ENCODE measurements at places on chromosomes 2 and 18.

- no peak for DNase-seq
Measured at GRCh38 chr2:106350980-106351379, 117.2 kb downstream of the RGPD3 start.

DNA sequence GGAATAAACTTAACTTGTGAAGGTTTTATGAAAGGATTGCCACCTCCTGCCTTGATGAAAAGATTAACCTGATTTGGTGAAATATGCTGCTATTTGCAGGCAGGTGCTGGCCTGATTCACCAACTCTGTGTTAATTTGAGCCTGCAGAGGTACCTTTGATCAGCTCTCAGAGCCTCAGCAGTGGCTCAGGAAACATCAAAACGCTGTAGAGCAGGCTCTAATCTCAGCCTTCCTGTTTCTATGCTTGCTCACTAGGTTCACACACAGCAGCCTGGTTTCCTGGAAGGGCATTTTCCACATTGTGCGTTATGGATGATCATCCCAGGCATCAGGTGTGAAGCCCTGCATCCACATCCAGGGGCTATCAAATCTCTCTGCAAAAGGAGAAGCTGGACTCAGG is 16.9 kb downstream of the TGIF1 start:
- DNase-seq: no peak

DNA sequence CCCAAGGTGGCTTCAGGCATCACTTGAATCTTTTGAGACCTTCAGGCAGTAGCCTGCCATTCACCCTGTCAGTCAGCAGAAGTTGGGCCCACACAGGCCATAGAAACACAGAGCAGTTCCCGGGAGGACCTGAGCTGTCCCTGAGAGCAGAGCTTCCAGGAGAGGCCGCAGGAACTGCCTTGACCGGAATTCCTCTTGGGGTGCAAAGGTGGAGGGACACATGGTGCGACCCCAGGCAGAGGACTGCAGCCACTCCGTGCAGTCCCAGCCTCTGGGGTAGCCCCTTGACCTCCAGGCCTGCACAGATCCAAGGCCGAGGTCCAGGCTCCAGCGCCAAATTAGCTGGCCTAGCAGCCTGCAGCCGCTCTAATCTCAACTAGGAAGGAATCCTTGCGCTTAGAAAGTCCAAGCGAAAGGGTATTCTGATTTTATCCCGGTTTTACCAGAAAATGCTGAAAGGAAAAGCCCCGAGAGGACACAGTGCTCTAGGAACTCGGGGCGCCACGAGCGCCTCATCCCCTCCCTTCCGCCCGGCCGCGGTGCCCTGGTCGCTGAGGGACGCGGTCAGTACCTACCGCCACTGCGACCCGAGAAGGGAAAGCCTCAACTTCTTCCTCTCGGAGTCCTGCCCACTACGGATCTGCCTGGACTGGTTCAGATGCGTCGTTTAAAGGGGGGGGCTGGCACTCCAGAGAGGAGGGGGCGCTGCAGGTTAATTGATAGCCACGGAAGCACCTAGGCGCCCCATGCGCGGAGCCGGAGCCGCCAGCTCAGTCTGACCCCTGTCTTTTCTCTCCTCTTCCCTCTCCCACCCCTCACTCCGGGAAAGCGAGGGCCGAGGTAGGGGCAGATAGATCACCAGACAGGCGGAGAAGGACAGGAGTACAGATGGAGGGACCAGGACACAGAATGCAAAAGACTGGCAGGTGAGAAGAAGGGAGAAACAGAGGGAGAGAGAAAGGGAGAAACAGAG is 5.4 kb downstream of the SIX2 start:
- no peak for DNase-seq

- DNase-seq: no peak
Measured at GRCh38 chr2:238988105-238988504, 140.2 kb downstream of the TWIST2 start.

- peak; percentile 62 for DNase-seq
Measured at GRCh38 chr2:128396500-128396891, 77.8 kb upstream of the HS6ST1 start.

DNA sequence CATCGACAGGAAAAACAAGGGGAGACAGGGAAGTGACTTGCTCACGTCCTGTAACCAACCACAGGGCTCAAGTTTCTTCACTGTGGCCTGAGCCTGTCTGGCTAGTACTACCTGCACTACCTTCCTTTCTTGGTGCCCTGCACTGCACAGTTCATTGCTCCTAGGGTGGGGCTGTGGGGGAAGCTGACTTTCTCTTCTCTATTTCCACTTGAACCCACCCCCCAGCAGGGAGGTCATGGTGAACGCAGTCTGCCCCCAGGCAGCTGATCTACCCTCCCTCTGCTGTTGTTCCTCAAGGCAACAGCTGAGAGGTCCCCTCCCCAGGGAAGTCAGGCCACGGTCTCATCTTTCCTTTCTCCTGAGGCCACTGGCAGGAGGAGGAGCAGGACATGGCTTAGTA is 532.1 kb downstream of the SOX11 start:
- no peak for DNase-seq

GRCh38 chr2:182043861-182044260 is 58.2 kb downstream of the PPP1R1C start:
- DNase-seq: no peak

DNA sequence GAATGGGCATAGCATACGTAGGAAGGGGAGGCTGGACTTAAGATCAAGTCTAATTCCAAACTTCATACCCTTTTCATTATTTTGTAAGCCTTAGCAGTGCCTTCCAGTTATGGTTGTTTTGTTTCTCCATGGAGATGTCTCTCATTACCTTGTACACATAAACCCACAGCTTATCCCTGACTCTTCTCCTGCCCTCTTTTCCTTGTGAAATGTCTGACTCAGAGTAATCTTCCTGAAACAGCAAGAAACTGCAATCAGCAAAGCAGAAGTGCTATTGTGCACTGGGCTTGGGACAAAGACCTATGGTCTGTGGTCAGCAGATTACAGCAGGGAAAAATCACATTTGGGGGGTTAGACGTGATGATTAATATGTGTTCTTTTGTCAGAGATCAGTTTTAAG is 176.7 kb downstream of the IKZF2 start:
- no peak for DNase-seq

- no peak for DNase-seq
Measured at GRCh38 chr2:110993557-110994231, 127.0 kb upstream of the BCL2L11 start.

- no peak for DNase-seq
Measured at GRCh38 chr2:211709389-211709788, 829.2 kb downstream of the ERBB4 start.

DNA sequence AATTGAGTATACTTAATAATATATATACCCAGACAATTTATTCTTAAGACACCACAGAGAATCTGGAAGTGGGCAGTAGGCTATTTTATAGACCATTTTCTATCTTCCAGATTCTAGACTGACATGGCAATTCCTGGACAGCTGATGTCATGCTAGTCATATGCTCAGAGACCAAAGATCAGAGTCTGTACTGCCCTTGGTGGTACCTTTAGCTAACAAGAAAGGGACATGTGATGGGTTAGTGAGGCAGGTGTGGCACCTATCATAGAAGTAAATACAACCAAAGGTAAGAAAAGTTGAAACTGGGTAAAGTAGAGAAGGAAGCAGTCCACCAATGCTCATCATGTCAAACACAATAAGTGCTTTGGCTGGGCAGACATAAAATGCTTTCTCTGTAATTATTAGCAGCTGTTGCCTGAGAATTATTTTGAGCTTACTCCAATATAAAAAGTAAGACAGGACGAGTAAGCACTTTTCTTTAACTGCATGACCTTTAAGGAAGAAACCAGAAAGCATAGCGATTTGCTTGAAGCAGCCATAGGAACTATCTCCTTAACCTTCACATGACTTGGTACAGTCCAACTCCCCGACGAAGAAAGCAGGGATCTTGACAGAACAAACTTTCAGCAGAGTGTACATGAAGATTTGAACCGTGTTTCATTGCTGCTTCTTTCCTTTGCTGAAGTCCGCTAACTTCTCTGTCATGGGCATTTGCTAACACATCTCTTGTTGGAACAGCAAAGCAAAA is 47.1 kb downstream of the SLC40A1 start:
- DNase-seq: no peak

GRCh38 chr2:220787251-220787650 is 784.9 kb downstream of the EPHA4 start:
- DNase-seq: no peak

- DNase-seq: no peak
Measured at GRCh38 chr2:181465676-181466375, 8.6 kb downstream of the ITGA4 start.

DNA sequence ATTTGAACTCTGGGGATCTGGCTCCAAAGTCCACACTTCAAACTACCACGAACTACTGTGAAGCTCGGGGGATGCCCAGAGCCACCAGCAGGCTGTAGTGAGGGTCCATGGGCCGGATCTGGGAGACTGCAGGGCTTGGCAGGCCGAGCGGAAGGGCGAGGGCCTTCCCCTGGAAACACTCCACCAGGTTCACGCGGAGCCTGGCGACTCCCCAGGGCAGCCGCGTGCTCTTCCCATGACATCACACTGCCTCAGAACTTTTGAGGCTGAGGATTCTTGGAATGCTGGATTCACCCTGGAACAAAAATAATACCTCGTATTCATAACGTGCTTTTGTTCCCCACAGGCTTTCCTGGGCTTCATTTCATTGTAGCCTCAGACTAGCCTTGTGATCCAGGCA is 201.0 kb downstream of the SMAD7 start:
- peak; percentile 79 for DNase-seq
